H54 (cell line): ENCODE measurements at places on chromosomes 3 and 15.
A peak's percentile ranks its signal among the peaks of the same experiment; 100 is the strongest.

DNA sequence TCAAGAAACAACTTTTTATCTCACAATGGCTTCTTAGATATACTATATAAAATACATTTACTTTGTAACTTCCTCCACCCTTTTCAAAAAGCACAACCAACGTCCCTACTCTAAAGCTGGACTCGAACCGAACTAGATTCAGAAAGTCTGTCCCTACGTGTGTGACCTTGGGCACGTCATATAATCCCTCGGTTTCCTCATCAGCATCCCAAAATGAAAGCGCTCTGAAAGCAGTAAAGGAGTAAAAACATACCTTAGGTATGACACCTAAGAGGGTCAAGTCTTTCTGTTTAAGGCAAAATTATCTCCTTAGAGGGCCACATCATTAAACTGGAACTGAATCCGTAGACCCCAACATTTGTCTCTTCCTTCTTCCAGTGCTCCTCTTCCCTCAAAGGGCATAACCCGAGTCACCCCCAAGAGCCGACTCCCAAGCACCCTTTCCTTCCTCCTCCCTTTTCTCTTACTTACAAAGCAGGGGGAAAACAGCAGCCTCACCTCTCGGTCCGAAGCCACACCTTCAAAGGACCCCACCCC, 663 bp downstream of the PDCD10 start:
- no peak for DNase-seq

DNA sequence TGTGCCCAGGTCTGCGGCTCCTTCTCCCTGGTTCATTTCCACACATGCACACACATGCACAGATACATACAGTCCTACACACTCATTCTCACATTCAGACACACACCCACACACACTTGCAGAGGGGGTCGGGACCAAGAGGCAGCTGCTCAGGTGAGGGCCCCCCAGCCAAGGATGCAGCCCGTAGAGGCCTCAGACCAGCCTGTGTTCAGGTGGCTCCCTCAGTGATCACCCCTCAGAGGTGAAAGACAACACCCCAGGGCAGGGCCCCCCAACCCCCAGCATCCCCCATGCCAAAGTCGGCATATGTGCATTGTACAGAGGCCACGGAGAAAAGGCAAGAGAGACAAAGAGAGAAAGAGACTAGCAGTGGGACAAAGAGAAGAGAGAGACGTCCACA, 5.9 kb upstream of the CORO2B start:
- DNase-seq, result no peak

DNA sequence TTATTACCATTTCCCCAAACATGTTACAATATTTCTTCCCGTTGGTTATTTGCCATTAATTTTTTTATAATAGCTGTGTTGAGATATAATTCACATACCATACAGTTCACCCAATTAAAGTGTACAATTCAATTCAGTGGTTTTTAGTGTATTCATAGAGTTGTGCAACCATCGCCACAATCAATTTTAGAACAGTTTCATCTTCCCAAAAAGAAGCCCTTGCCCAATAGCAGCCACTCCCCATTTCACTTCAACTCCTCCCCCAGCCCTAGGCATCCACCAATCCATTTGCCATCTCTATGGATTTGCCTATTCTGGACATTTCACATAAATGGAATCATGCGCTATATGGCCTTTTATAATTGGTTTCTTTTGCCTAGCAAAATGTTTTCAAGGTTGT, 225.1 kb downstream of the EPHB1 start:
- no peak for DNase-seq

GRCh38 chr3:36895496-36896409, 49.1 kb downstream of the TRANK1 start:
- DNase-seq, result no peak

GRCh38 chr3:123488645-123489347, 39.9 kb upstream of the ADCY5 start:
- no peak for DNase-seq

- DNase-seq, result no peak
Observed at GRCh38 chr15:27769652-27770051, 329.5 kb downstream of the OCA2 start.

DNA sequence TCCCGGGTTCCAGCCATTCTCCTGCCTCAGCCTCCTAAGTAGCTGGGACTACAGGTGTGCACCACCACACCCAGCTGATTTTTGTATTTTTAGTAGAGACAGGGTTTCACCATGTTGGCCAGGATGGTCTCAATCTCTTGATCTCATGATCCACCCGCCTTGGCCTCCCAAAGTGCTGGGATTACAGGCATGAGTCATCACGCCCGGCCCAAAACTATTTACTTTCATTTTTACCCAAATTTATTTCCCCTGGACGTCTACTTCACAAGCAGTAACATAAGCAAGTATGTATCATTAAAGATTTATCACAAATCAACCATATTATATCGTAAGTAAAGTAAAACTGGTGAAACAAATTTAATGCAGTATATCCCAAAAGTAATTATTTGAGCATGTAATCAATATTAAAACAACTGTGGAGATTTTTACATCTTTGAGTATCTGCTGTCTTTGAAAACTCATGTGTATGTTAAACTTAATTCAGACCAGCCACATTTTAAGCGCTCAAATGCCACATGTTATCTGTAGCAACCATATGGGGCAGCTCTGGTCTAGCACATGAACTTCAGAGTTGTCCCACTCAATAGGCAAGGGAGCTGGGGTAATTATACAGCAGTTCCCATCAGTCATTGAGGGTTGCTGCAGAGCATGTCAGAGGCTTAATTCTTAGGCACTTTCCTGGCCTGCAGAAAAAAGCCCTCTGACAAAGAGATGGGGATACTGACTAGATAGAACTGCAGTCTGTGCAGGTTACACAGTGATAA, 185.7 kb upstream of the CTDSPL start:
- no peak for DNase-seq

- DNase-seq, result no peak
Observed at GRCh38 chr3:87468235-87468634, 191.9 kb upstream of the POU1F1 start.

- no peak for DNase-seq
Observed at GRCh38 chr3:46146548-46146947, 61.6 kb downstream of the CCR1 start.

DNA sequence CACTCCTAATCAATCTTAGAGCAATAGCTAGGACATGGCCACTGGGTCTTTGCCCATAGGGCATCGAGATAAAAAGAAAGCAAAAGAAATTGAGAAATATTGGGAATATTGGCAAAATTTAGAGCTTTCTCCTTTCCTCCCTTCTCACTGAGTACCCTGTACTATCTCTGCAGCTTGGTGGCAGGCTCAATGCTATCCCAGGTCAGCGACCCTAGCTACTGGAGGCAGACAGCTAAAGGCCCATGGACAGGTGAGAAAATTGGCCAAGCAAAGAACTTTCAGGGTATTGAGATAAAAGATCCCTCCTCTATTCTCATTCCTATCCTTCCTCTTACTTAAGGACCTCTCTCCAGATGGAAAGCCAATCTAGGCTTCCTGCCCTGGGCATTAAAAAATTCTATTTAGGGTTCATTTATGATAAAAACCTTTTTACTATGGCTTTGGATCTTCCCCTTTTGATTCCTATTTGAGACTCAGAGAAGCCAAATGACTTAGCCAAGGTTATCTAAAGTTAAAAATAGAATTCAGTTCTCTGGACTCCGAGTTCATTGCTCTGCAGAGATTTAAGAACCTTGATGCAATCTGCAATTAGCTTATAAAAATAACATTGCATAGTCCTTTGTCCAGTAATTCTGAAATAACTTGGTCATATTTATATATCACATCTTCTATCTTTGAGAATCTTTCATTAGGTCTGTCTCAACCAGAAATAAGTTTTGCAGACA, 75.4 kb downstream of the THRB start:
- DNase-seq, result no peak

- no peak for DNase-seq
Observed at GRCh38 chr3:46429671-46430070, 22.6 kb downstream of the CCRL2 start.

DNA sequence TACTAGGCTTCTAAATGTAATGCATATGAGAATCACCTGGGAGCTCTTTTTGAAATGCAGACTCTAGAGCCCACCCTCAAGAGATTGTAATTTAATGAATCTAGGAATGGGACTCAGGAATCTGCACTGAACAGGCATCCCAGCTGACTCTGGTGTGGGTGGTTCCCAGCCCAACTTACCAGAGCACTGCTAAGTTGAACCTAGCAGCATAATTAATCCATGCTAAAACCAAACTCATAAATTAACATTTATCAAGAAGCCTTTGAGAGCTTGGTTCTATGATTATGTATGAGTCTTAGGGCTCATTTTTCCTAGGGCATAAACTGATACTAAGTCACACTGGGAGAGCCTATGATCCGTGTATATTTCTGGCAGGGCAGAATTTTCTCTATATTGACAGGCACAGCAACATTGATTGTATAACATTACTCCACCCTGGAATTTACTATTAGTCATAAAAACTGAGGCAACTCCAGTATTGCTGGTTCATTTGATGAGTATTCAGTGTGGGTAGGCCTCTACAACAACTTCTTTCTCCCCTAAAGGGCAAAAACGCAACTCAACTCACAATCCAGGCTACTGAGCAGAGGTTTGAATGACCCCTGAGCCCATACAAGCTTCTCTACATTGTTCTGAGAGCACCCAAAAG, 10.7 kb upstream of the CSTA start:
- DNase-seq, result no peak

DNA sequence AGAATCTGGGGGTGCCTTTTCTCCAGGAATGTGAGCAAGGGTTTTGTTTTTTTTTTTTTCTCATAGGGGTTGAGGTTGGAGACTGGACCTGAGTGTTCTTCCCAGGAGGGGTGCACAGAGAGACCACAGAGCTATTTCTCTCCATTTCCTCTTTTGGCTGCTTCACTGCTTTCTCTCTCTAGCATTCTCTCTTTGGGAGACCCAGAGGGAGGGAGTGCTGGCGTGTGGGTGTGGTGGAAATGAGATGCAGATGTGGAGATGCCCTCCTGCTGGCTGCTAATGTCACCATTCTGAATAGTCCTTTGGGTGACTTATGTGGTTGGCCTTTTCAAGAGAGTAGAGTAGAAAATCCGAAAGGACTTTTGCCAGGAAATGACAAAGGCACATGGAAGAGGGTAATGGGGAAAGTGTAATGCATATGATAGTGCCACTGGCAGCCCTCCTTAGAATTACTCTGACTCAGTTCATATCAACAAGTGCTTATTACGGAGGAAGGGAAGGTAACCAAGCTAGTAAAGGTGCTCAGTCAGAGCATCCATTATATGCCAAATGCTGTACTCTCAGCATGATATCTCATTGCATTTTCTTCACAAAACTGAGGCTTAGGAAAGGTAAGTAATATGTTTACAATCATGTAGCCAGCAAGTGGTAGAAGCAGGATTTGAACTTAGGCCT, 1.9 kb downstream of the SYN2 start:
- no peak for DNase-seq

GRCh38 chr15:25238126-25238525, 200.7 kb downstream of the UBE3A start:
- DNase-seq, result no peak

DNA sequence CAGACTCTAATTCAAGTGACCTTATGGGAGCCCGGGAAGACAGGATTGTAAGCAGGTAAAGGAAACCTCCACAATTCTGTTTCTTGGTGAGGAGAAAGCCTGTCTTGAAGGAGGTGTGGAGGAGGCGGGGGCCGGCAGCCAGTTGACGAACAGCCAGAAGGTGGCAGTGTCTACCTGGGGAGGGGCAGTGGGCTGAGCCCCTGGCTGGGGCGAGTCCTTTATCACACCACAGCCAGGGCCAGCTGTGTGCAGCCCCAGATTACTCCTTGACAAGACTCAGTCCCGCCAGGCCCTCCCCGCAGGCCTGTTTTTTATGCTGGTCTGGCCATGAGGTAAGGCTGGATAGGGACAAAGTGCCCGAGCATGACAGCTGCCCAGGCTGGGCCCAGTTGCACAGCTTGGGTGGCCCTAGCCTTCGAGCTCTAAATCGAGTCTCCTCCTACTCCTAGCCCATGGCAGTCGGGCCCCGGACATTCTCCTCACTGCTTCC, 40.9 kb upstream of the IDH2 start:
- no peak for DNase-seq

DNA sequence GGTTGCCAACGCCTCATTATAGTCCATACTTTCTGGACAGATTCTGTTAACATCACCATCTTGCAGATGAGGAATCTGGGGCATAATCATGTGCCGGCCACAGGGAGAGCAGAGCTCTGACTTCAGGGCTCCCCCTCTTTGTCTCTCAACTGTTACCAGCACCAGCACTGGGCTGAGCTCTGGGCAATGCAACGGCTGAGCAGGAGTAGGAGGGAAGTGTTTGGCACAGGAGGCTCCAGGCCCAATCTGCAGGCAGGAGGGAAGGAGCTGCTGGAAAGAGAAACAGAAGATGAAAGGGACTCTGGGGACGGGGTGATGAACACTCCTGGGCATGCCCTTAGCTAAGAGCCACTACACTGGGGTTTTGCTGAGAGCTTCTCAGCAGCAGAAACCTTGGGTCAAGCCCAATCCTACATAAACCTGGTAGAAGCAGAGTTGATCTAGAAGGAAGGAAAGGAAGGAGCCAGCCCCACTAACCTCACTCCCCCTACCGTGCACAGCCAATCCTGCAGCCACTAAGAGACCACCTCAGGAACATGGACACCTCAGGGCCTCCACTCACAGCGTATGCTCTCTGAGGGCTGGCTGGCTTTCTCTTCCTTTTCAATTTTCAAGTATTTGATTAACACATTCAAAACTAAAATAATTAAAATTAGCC, 73.1 kb upstream of the SPATA12 start:
- no peak for DNase-seq

DNA sequence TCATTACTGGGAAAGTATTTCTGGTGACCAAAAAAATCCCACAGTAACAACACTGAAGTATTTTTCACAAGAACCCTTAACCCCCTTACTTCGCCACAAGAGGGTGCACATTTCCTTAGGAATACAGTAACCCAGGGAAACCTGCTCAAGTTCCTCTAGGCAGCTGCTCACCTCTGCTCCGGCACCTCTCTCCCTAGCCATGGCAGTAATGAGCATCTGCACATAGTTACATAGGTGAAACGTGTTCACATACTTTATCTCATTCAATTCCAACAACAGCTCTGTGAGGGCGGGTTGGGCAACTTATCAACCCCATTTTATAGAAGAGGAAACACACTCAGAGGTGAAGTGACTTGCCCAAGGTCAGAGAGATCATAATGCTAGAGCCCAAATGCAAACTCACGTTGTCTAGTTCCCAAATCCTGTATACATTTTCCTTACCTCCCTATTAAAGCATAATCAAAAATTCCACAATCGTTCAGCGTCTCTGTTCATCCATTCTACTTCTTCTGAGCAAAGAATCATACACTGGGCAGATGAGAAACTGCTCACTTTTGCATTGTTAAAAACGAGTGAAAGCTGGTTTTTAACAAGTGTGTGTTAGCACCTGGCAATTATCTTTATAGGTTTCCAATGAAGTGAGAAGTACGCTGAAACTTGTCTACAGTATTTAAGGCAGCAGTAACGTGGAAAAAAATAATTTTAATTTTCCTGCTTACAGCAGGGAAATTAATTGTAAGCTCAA, 90.7 kb downstream of the IGF2BP2 start:
- peak; percentile 49 for DNase-seq

- DNase-seq, result no peak
Observed at GRCh38 chr15:69185706-69186105, 25.3 kb downstream of the GLCE start.

GRCh38 chr15:98653686-98654085, 5.3 kb downstream of the IGF1R start:
- DNase-seq, result no peak
